ENCODE measurements at places on chromosomes 5 and 9. TPM values are rescaled to one million over a fixed set of nuclear protein-coding genes. Genes with fewer than 3 reads are reported as not detected.
A peak's percentile ranks its signal among the peaks of the same experiment; 100 is the strongest.

Gene PFN3
- polyA plus RNA-seq: 7.4 TPM

Gene BICD2
- polyA plus RNA-seq: 24.0 TPM

Gene ECM2
- polyA plus RNA-seq: 26.9 TPM

Gene ZNF618
- 6.8 TPM for polyA plus RNA-seq

Gene GABRA6
- 0.49 TPM for polyA plus RNA-seq

- no peaks in the 10 kb centered on the region for H3K36me3 ChIP-seq
- no peak for DNase-seq
- peaks cover 2% of the 10 kb centered on the region for H3K4me1 ChIP-seq
- H3K27ac ChIP-seq: no peak overlapping the region
- H3K4me3 ChIP-seq: no peak overlapping the region
These were observed 105.3 kb downstream of the PCSK1 start for GRCh38 chr5:96327722-96328121.

GRCh38 chr9:20398536-20399338 lies 223.6 kb downstream of the MLLT3 start:
- H3K4me1 ChIP-seq: no peaks in the 10 kb centered on the region
- DNase-seq: no peak
- H3K27me3 ChIP-seq: no peaks in the 10 kb centered on the region
- no peak overlapping the region for H3K27ac ChIP-seq
- H3K36me3 ChIP-seq: no peaks in the 10 kb centered on the region

DNA sequence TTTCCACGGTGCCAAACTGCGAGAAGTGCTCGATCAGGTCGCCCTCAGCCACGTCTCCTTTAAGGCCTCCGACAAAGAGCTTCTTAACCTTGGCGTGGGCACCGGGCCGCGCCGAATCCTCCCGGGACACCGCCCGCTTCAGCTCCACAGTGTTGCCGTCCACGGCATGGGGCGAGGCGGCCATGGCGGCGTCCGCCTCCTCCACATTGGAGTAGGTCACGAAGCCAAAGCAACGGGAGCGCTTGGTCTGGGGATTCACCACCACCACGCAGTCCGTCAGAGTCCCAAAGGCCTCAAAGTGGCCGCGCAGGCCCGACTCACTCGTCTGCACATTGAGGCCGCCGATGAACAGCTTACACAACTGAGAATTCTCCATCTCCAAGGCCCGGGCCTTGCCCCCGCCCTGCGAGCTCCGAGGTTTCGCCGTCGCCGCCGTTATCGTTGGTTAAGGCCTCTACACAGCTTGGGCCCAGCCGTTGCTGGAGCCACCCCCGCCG lies 424 bp downstream of the HNRNPA0 start:
- peak overlapping the region; percentile 93 for H3K4me3 ChIP-seq
- no peaks in the 10 kb centered on the region for H3K27me3 ChIP-seq
- peak; percentile 62 for DNase-seq
- H3K27ac ChIP-seq: peak overlapping the region; percentile 100
- no peaks in the 10 kb centered on the region for H3K36me3 ChIP-seq

GRCh38 chr5:169870211-169870610 lies 110.1 kb downstream of the INSYN2B start:
- no peak for DNase-seq
- no peak overlapping the region for H3K4me3 ChIP-seq
- H3K36me3 ChIP-seq: no peaks in the 10 kb centered on the region
- no peaks in the 10 kb centered on the region for H3K27me3 ChIP-seq
- H3K4me1 ChIP-seq: no peaks in the 10 kb centered on the region

All from testis (tissue), 5 donors.